Pancreas (tissue), 10 donors: ENCODE measurements at places on chromosomes 6 and 20. TPM values are rescaled to one million over a fixed set of nuclear protein-coding genes. Genes with fewer than 3 reads are reported as not detected.

The CLPSL2 gene
- total RNA-seq, result 1.4 TPM

The RCAN2 gene
- total RNA-seq, result 1.8 TPM

The PPP1R14C gene
- 0.83 TPM for total RNA-seq

The LKAAEAR1 gene
- total RNA-seq, result not detected

The OR2J1 gene
- not detected for total RNA-seq

The GUCA1A gene
- not detected for total RNA-seq

The LPA gene
- 2.1 TPM for total RNA-seq

The TMEM151B gene
- 0.12 TPM for total RNA-seq

The HLA-DQB2 gene
- total RNA-seq, result 3.8 TPM

The NNAT gene
- not detected for total RNA-seq

The EBF4 gene
- total RNA-seq, result 6.8 TPM

The NELFCD gene
- 42.3 TPM for total RNA-seq

The NKAIN2 gene
- not detected for total RNA-seq

The PPP1R18 gene
- 16.8 TPM for total RNA-seq

The HDGFL1 gene
- not detected for total RNA-seq

The HUS1B gene
- total RNA-seq, result 0.32 TPM

The UBE2V1 gene
- 56.2 TPM for total RNA-seq

The SLCO4A1 gene
- total RNA-seq, result 1.5 TPM
